HCEC 1CT (cell line): ENCODE measurements at places on chromosomes 1 and 21.

GRCh38 chr1:3910857-3911845, 11.1 kb upstream of the C1orf174 start:
- no peak for DNase-seq

DNA sequence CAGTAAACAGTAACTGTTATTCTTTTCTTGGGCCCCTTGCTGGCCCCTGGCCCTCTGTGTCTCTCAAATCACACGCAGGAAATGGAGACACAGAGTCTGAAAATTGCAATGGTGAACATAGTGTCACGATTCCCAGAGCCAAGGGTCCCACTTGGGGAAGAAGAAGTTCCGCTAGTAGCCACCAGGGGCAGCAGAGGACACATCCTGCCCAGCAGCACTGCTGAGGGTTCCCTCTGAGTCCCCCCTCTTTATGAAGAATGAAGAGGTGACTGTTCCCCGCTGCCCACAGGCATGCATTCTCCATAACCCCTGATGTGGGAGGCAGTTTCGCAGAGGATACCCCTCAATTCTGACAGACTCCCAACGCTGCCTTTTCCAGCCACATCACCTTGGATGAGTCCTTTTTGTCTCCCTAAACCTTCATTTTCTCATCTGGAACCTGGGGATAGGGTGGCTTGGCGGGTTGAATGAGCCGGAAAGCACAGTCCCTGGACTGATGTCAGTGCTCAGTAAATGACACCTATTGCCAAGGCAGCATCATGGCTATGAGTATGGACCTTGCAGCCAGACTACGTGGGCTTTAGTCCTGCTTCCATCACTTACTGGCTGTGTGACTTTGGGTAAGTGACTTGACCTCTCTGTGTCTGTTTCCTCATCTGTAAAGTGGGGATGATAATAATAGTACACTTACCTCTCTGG, 238.0 kb upstream of the TMEM51 start:
- peak; percentile 7 for DNase-seq

DNA sequence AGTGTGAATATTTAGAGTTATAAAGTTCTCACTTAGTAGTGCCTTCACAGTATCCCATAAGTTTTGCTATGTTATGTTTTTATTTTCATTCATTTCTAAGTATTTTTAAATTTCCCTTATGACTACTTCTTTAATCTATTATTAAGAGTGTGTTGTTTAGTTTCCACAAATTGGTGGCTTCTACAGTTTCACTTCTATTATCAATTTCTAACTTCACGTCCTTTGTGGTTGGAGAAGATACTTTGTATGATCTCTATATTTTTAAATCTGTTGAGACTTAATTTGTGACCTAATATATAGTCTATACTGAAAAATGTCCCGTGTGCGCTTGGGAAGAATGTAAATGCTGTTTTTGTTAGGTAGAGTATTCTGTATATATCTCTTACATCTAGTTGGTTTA, 11.7 kb downstream of the CHIA start:
- DNase-seq = no peak

DNA sequence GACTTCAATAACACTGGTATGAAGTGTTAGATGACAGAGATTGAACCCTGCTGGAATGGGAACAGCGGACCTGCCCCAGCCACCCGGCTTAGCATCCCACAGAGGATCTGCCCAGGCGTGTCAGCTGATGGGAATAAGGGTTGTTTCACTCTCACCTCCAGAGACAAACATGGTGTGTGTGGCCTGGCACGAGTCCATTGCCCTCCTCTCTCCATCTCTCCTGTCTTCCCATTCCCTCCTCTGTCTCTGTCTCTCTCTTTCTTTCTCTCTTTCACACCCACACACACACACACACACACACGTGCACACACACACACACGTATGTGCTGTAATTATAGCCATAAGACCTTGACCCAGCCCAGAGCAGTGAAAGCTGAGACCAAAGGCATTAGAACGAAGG, 200.2 kb downstream of the HIVEP3 start:
- no peak for DNase-seq

DNA sequence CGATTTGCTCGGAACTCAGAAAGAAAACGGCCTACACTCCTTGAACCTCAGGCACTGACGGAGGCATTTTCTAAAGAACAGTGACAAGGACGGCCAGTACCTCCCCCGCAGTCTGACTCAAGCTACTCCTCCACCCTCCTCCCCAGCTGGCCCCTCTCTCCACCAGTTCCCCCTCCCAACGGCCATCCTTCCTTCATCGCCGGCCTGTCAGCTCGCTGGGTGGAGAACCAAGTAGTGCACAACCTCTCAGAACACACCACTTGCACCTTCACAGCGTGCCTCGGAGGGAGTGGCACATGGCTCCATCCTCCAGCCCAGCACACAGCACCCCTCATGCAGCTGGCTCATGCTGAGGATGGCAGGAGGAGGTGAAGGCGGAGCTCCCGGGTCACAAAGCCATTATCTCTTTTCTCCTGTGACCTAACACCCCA, 58.8 kb downstream of the TOR1AIP2 start:
- DNase-seq = no peak

DNA sequence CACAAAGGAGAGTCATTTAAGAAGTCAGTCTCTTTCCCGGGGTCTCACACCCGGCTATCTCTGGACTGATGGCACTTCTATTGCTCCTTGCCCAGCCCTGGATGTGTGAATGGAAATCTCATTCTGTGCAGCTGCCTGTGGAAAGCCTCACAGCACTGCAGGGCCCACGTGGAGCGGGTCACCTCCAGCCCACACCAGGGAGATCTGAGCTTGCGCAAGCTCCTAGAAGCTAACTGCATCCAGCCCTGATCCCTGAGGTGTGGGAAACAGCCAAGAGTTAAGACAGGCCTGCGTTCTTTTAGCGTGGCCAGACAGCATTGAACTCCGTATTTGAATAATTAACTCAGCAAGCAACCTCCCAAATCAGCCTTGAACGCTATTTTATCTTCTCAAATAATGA, 150.5 kb downstream of the LRIG2 start:
- no peak for DNase-seq

- DNase-seq = no peak
Observed at GRCh38 chr1:197918807-197919345, 1.7 kb downstream of the LHX9 start.
